CD8-positive, alpha-beta memory T cell (primary cell): ENCODE measurements at places on chromosomes 1 and 21. TPM values are rescaled to one million over a fixed set of nuclear protein-coding genes. Genes with fewer than 3 reads are reported as not detected.

The SIM2 gene
- polyA plus RNA-seq: 0.07 TPM

DNA sequence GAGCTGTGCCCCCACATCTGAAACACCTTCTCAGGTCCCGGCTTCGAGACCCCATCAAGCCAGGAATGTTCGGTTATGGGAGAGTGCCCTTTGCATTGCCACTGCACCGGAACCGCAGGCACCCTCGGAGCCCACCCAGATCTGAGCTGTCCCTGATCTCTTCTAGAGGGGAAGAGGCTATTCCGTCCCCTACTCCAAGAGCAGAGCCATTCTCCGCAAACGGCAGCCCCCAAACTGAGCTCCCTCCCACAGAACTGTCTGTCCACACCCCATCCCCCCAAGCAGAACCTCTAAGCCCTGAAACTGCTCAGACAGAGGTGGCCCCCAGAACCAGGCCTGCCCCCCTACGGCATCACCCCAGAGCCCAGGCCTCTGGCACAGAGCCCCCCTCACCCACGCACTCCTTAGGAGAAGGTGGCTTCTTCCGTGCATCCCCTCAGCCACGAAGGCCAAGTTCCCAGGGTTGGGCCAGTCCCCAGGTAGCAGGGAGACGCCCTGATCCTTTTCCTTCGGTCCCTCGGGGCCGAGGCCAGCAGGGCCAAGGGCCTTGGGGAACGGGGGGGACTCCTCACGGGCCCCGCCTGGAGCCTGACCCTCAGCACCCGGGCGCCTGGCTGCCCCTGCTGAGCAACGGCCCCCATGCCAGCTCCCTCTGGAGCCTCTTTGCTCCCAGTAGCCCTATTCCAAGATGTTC, 4.3 kb downstream of the ADAMTSL4 start:
- H3K27me3 ChIP-seq: no peaks in the 10 kb centered on the region
- no peaks in the 10 kb centered on the region for H3K36me3 ChIP-seq
- no peak for DNase-seq
- no peak overlapping the region for H3K4me3 ChIP-seq
- H3K4me1 ChIP-seq: peaks cover 5% of the 10 kb centered on the region

DNA sequence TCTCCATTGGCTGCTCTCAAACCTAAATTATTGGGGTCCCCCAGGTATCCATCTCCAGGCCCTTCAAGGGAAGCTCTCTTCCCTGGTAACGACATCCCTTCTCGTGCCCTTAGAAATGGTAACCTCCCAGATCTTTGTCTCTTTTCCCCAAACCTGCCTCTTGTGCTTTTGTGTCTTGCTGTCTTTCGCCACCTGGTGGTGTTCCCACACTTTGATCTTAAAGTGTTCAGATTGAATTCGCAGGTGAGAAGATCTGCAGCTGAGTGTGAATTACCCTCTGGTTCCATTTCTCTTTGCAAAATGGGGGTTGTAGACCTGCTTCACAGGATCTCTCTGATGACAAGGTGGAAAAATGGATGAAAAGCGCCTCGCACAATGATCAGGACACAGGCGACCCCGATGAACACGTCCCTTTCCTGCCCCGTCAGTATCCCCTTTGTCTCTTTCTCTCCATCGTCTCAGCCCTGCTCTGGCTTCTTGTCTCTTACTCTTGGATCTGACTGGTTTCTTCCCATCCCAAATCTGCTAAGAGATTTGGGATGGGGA, 53.1 kb downstream of the DOP1B start:
- H3K4me1 ChIP-seq: no peaks in the 10 kb centered on the region
- DNase-seq: peak; percentile 26
- no peaks in the 10 kb centered on the region for H3K27me3 ChIP-seq
- H3K4me3 ChIP-seq: no peak overlapping the region
- peaks cover 12% of the 10 kb centered on the region for H3K36me3 ChIP-seq

The WARS2 gene
- 15.5 TPM for polyA plus RNA-seq

The SLC45A1 gene
- polyA plus RNA-seq: 0.70 TPM

DNA sequence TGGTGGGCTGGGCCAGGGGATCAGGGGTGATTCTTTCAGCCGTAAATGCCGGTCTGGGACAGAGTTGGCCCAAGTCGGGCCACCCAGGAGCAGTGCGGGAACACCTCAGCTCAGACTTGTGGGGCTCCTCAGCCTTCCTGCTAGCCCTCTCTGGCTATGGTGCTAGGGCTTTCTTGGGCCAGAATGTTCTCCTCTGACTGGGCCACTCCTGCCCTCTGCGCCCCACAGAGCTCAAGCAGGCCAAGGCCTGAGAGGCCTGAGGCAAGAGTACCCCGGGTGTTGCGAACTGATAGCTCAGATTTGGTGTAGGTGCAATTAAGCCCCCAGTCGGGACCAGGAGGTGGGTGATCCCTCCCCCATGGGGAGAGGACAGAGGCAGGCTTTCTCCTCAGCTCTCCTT, 51.8 kb downstream of the LGR6 start:
- DNase-seq: no peak
- H3K27me3 ChIP-seq: no peaks in the 10 kb centered on the region
- no peak overlapping the region for H3K4me3 ChIP-seq
- H3K27ac ChIP-seq: no peak overlapping the region

DNA sequence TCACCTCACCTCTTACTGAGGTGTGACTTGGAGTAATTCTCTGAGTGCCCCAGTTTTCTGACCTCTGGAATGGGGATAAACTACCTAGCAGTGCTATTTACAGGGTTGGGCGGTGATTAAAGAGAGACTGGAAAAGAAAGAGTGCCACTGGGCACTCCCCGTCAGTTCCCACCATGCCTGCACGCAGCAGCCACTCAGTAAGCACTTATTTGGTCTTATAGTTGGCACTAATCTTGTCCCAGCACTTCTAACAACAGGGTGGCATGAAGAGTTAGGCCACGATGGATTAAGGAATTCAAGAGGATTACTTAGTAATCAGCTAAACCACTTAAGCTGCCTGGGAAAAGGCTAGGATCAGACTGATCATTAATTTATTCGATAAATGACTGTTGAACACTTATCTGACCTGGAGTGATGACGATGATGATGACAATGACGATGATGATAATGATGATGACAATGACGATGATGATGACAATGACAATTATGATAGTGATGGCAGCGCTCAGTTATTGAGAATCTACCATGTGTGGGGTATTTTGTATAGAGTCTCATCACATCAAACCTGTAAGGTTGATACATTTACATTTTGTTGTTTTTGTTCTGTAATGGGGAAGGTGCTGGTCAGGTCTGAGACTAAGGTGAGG, 5.4 kb downstream of the CITED4 start:
- H3K36me3 ChIP-seq: no peaks in the 10 kb centered on the region
- no peak overlapping the region for H3K4me3 ChIP-seq
- DNase-seq: no peak
- no peaks in the 10 kb centered on the region for H3K27me3 ChIP-seq

- no peaks in the 10 kb centered on the region for H3K36me3 ChIP-seq
- H3K4me1 ChIP-seq: peaks cover 7% of the 10 kb centered on the region
- H3K27me3 ChIP-seq: peaks cover 11% of the 10 kb centered on the region
- no peak for DNase-seq
- H3K27ac ChIP-seq: no peak overlapping the region
Observed at GRCh38 chr1:184152434-184152898, 100.9 kb downstream of the TSEN15 start.

- no peak overlapping the region for H3K27ac ChIP-seq
- no peak overlapping the region for H3K4me3 ChIP-seq
- H3K27me3 ChIP-seq: peaks cover 6% of the 10 kb centered on the region
- DNase-seq: no peak
- no peaks in the 10 kb centered on the region for H3K36me3 ChIP-seq
- peaks cover 29% of the 10 kb centered on the region for H3K4me1 ChIP-seq
Observed at GRCh38 chr1:182617014-182617429, 12.8 kb upstream of the RGS16 start.
